Activated CD4-positive, CD25-positive, alpha-beta regulatory T cell (primary cell): ENCODE measurements at places on chromosomes 5 and 9.

DNA sequence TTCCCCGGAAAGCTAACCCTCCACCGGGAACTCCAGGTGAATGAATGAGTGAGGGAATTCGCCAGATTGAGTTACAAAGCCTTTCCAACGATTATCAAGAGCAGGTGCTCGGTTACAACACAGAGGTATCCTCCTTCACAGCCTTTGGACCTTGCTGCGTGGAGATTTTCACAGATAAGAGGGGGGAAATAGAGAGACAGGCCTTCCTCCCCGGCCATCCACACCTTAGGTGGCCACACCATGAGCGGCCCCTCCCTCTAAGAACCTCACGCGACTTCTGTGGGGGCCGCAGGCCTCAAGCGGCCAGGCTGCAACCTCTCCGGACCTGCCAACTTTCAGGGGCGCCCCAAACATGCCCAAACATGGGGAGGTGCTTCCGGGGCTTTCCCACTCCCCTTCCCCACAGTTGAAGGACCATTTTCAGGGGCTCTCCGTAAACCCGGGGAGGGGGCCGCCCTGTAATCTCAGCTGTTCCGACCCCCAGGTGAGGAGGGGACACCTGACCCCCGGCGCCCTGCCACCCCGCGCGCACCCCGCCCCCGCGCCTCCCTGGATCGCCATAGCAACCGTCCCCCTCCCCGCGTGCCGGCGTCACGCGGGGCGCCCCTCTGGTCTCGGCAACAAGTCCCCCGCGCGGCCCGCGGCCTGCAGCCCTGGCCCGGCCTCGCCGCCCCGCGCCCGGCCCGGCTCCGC, 603 bp downstream of the DENND1A start:
- no peak for DNase-seq

- no peak for DNase-seq
Measured at GRCh38 chr5:40879163-40879942, 29.9 kb upstream of the C7 start.

DNA sequence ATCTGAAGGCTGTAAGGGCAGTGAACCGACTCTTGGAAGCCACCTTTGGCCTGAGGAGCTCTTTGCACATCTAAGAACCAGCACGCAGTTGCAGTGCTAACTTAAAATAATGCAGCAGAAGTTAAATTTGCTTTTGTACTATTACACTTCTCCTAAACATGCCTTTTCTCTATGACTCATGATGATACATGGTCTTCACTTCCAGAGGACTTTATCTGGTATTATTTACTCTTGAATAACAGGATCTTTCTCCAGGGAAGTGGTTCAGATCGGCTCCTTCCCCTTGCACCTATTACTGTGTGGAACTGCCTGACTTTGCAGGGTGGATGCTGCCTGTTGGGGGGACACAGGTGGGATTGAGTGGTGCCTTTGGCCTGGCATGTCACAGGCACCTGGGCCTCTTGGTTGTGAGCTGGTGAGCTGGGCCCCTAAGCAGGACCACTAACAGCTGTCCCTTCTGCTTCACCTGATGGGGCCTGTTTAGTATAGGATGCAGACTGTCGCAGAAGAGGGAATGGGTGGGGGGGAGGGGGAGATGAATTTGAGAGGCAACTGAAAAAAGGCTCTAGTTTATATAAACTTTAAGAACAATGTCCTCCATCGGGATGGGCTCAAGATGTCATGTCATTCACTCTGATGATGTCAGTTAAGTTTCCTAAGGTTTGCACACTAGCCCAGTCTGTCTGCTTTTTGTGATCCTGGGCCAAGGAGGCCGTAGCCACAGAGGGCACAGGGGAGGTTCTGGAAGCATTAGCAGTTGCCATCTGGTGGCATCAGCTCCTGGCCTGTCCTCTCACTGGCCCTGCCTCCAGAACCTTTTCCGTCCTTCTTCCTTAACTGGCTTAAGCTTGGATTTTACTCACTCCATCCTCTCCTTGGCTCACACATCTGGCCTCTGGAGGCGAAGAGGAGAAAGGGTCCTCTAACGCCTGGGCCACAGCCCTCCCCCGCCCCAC, 33.9 kb upstream of the GABBR2 start:
- DNase-seq: no peak

- no peak for DNase-seq
Measured at GRCh38 chr5:45737153-45737552, 41.0 kb upstream of the HCN1 start.

GRCh38 chr9:13142776-13143175, 136.7 kb downstream of the MPDZ start:
- no peak for DNase-seq

GRCh38 chr9:1964093-1964492, 51.1 kb upstream of the SMARCA2 start:
- no peak for DNase-seq

- no peak for DNase-seq
Measured at GRCh38 chr5:89276566-89277305, 393.8 kb upstream of the MEF2C start.

DNA sequence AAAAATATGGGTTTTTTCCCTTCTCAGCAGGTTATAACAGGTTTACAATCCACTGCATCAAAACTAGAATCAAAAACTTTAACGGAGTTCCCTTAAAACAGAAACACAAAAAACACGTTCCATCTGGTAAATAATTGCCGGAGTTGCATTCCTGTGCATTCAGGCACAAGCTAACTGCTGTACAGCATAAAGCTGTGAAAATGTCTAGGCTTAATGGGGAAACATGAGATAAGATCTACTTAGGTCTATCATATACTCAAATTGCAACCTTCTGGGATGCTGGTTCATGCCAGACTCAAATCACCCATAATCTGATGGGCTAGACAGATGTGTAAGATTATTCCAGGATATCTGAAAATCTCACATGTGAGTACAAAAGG, 265.3 kb downstream of the DOCK8 start:
- no peak for DNase-seq

DNA sequence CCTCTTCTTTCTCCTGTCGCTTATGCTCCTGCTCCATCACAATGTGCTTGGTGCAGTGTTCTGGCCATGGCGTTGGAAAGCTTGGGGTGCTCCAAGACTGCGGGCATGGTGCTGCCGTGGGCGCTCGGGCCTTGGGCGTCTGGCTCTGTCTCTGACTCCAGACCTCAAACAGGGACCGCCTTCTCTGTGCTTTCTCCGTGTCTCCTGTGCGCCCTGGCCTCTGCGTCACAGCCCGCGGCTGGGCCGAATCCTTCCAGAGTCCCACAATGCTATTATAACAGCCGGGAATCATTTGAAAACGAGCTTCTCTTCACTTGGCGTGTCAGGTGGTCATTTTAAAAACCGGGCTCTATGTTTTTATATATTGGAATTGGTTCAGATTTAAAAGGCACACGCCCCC, 32.4 kb upstream of the PUM3 start:
- no peak for DNase-seq

GRCh38 chr5:6377582-6377904, 804 bp downstream of the MED10 start:
- DNase-seq: no peak

GRCh38 chr9:127358023-127358535, 38.9 kb upstream of the SLC2A8 start:
- no peak for DNase-seq

DNA sequence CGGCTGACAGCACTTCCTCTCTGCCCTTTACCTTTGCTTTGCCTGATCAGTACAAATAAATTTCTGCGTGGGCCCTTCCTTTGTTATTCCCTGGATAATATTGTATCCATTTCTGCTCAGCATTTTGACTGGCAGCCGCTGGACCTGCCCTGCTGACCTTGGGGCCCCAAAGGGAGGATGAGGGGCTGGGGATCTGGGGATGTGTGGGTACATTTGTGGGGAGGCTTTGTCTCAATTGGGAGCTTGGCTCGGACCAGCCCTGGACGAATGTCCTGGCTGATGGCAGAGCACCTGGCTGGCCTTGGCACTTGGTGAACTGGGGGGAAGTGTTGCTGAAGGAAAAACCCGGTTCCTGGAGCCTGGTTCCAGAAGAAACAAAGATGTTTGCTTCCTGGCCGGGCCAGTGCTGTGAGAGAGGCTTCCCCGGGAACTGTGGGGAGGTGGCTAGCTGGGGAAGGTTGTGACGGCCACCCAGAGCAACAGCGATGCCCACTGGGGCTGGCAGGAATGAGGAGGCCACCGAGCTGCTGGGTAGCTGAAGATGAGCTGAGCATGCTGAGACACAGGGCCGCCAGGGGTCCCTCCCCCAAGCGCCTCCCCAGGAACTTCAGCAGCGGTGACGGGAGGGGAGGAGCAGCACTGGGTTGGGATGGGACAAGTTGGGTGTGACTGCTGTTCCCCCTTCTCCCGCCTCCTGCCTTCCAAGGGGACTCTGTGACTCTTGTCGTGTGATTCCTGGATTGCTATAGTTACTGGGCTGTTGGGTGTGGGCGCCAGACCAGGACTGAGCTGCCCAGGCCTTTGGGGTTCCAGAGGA, 8.4 kb downstream of the LMX1B start:
- no peak for DNase-seq

- DNase-seq: no peak
Measured at GRCh38 chr5:131610198-131611063, 24.6 kb downstream of the RAPGEF6 start.

GRCh38 chr5:138408023-138408422, 30.8 kb upstream of the REEP2 start:
- no peak for DNase-seq

- no peak for DNase-seq
Measured at GRCh38 chr5:109558952-109559351, 130.8 kb upstream of the MAN2A1 start.

DNA sequence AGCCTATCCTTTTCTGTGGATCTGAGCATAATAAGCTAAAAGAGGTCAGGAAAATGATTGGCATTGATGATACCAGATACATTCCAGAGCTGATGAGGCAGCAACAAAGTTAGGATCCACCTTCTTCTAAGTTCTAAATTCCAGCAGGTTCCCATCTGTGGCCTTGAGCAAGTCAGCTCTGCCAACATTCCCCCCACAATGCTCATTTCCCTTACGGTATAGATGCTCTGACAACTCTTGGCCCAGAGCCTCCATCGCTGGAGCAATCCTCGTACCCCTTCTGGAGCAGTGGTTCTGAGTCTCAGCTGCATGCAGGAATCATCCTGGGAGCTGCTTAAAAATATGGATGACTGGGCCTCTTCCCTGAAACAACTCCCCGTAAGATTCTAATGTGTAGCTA, 78.1 kb downstream of the MED27 start:
- DNase-seq: no peak

GRCh38 chr5:89628876-89629635, 746.1 kb upstream of the MEF2C start:
- DNase-seq: no peak

DNA sequence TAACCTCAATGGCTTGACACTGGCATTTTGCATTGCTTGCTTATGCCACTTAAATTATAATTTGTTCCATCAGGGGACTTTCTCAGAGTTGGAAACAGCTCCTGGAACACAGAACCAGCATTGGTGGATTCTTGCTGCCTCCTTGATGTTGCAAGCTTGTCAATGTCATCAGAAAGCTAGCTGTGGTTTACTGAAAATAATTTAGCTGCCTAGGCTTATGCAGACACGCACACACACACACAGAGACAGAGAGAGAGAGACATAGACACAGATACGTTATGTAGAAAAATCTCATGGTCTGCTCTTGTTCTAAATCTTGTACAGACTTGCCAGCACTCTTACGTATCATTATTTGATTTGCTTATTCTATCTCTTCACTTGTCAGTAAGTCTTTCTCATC, 78.0 kb downstream of the HMHB1 start:
- DNase-seq: no peak

GRCh38 chr5:32394981-32395380, 49.6 kb downstream of the ZFR start:
- no peak for DNase-seq

DNA sequence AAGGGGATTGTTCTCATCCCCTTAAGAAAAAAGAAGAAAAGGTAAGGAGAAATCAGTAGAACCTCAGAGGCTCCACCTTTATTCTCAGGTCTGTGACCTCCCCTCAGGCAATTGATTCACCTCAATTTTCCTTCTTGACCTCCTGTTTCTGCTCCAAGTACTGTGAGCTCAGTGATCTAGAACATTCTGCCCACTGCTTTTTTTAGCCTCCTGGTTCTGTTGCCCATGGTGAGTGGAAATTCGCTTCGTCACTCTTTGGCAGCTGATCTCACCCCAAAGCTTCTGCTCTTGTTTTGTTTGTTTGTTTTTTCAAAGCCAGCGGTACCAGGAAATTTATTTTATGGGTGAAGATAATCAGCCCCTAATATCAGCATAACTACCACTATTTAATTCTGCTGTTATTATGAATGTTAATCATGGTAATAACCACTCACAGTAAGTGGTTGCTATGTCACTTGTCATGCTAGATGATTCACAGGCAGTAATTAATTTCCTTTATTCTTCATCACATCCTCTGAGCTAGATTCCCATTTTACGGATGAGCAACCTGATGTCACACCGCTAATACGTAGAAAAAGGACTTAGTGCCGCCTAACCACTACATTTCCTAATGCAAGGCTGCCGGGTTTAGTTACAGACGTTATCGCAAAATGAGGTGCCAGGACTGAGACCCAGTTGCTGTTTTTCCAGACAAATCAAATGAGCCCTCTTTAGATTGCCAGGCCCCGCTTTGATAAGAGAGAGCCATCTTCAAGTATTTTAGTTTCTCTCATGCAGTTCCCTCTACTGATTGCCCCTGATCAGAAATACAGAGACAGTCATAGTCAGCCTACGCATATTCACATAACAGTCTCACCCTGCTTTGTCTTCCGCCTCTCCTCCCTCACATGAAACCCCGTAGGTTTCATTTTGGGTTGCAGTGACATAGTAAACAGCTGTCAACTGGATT, 78.2 kb downstream of the CYFIP2 start:
- no peak for DNase-seq

GRCh38 chr5:90214991-90215390, 194.6 kb downstream of the CETN3 start:
- no peak for DNase-seq

DNA sequence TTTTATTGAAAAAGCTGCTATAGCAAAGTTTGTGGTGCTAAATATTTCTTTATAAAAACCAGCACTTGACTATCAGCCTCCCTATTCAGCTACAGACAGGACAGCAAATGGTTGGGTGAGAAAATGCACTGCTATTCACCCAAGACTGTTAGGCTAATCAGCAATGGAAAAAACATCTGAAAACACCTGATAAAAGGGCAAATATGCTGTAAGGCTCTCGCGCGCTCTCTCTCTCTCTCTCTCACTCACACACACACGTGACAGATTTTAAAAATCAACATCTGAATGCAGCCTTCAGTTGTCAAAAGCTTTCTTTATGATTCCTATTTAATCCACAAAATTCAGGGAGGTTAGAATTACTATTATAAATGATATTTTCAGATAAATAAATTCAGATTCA, 80.2 kb downstream of the HTR4 start:
- no peak for DNase-seq

- DNase-seq: no peak
Measured at GRCh38 chr5:1510631-1511030, 13.1 kb downstream of the LPCAT1 start.

DNA sequence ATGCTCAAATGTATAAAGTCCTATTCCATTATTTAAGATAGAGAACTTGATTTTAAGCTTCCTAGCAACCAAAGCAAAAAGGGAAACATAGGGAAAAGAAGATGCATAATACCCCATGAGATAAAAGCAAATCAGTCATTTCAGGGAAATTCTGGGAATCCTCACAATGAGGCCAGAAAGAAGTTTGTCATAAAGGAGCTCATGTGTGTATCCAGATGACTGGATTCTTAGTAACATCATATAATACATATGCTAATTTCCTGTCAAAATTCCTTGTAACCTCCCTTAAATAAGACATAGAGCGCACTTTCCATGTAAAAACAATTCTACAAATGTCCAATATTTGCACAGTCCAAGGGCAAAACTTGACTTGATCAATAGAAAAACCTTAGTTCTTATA, 411.0 kb upstream of the WWC1 start:
- DNase-seq: no peak

- no peak for DNase-seq
Measured at GRCh38 chr9:110065532-110065931, 142.4 kb downstream of the C9orf152 start.

- DNase-seq: no peak
Measured at GRCh38 chr5:115377468-115378217, 81.2 kb upstream of the CCDC112 start.
